ENCODE measurements at places on chromosomes 11 and 22. TPM values are rescaled to one million over a fixed set of nuclear protein-coding genes. Genes with fewer than 3 reads are reported as not detected.
A peak's percentile ranks its signal among the peaks of the same experiment; 100 is the strongest.

DNA sequence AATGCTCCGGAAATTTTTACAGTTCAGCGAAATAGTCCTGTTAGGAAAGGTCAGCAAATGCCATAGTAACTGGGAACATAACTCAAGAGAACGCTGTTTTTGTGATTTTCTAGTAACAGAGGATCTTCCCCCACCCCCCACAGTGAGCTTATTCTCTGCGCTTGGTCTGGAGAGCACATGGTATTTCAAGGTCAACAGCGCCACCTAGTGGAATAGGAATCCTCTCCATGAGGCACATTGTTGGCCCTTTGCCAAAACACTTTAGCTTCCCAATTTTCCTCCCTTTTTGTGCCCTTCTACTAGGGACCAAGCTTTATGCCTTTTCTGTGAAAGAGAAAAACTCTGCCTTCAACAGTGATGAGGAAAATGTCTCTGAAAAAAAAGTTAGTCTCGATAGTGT, 13.2 kb upstream of the OR4C12 start:
- peak; percentile 37 for DNase-seq

DNA sequence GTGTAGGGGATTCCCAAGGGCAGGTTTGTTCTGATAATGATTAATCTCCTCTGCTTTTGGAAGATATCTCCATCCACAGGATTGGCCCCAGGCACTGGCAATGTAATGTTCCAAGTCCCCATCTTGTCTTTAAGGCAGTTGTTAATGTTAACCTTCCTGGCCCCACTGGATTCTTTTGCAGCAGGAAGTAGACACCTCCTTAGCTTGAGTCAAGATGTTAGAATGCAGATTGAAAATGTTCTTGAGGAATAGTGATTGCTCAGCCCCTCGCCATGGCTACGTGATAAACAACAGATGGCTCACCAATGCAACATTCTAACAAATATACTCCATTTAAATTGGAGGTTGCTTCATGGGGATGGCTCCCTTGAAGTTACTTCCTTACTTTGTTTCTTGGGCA, 7.3 kb downstream of the HEPHL1 start:
- DNase-seq, result no peak

DNA sequence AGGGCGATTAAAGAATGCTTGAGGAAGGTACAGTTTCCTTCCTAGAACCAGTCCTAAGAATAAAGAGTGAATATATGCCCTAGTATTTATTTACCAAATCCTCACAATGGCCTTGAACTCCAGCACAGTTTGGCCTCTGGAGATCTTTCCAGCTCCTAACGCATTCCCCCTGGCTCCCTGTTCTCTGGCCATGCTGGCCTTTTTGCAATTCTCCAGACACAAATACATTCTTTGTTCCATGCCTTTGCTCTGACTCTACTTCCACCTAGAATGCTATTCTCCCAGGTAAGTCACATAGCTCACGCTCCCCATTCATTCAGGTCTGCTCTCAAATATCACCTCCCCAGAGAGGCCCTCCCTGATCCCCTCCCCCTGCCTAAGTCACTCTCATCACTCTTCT, 3.7 kb upstream of the DGKZ start:
- DNase-seq, result no peak

DNA sequence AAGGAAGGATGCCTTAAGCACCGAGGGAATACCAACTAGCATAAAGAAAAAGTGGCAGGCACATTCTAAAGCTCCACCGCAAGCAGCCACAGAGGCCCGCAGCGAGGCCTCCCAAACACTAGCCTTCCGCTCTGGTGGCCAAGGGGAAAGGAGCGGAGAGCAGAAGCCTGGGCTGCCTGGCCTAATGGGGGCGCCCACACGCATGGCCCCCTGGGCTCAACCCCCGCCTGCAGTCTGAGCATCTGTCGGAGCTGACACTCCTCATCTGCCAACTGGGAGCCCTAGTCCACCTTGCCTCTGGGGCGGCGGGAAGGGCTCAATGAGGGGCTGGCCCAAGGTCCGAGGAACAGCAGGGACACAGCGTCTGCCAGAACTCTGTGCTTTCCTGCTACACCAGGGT, 50.1 kb upstream of the WNT11 start:
- no peak for DNase-seq

- no peak for DNase-seq
Measured at GRCh38 chr11:86386746-86387145, 12.1 kb downstream of the CCDC81 start.

- no peak for DNase-seq
Measured at GRCh38 chr11:73411031-73411430, 34.8 kb downstream of the RELT start.

DNA sequence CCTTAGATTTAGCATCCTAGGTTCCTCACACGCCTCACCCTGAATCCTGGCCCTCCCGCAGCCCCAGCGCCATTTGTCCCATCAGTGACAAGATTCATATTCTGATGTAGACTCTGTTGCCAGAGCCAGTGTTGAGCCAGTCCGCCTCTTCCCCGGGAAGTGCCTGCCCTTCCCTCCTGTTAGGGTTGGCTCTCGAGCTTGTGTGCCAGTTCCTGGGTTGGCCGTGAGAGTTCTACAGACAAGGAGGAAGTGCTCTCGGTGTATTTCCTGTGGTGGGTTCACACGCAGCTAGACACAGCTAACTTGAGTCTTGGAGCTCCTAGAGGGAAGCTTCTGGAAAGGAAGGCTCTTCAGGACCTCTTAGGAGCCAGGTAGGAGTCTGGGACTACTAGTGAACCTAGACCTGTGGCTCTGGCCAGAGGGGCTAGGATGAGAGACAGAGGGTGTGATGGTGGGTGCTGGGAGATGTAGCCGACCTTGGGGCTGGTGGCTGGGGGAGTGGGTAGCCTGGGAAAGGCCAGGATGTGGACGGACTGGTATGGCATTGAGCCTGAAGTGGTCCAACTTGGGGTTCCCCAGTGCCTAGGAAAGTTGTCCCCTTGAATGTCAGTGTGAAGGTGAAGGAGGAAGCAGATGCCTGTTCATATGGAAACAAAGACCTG, at the start of gene IL18BP:
IL18BP (plus strand) TSS at position 261 of the 662 bp plus-strand sequence. CDS start 1,076 bp downstream, outside the sequence.
- DNase-seq, result peak; percentile 70

DNA sequence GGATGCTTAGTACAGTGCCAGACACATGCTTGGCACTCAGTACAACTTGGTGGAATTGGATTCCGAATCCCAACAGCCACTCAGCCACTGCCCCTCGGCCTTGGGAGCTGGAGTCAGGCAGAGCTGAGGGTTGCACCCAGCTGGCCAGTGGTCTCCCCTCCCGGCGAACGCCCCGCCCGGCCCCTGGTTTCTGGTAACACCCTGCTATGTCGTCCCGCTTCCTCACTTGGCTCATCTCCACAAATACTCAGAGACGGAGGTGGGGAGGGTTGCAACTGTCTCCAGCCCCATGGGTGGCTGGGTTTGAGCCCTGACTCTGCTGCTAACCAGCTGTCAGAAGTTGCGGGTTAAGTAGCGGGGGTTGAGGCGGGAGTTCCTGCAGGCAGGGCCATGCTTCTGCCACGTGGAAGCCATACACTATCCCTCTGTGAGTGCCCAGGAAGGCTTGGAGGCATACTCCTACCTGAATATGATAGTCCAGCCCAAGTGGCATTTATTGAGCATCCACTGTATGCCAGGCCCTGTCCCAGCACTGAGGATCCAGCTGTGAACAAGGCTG, 67.1 kb downstream of the GRIK4 start:
- DNase-seq, result no peak

DNA sequence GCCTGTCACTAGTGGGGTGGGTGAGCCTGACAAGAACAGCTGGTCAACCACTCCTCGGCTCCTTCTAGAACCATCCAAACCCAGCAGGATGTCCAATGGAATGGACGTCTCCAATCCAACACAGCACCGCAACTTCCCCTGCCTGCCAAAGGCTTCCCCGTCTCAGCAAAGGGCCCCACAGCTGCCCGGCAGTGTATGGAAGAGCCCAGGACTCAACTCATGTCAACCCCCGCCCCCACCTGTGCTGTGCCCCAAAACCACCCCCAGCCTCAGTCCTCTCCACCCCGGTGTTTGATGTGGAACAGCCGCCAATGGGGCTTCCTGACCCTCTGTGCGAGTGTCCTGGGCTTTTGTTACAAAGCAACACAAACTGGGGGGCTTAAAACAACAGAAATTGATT, 223.8 kb downstream of the CTTN start:
- DNase-seq, result no peak

DNA sequence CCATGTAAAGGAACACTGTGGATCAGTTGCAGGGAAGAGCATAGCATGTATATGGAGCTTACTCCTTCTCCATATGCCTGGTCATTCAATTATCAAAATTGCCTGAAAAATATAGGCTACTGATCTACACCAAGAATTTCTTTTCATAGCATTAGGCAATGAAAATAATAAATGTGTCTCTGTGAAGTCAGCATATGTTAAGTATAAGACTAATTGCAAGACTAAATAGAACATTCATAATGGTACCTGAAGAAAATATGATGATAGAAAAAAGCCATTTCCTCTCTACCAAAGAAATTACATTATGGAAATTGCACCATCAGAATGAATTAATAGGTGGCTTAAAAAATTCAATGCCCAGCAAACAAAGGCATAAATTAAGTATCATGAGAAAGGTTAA, 584.7 kb downstream of the NELL1 start:
- DNase-seq, result no peak

DNA sequence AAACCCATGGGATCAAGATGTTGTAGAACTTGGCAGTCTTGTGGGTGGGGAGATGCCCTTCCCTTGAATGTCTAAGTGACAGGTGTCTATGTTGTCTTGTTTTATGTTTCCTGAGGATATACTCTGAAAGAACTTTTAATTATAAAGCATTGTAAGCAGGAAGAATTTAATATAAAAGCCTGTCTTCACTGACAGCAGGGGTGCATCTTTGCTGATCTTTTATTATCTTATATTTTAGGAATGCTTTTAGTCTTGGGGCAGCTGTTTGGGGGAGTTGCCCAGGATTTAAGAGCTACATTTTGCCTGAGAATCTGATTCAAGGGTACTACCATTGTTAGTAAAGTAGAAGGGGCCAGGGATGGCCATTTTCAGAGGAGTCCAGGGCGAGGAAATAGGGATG, 43.4 kb downstream of the IRAG1 start:
- no peak for DNase-seq

DNA sequence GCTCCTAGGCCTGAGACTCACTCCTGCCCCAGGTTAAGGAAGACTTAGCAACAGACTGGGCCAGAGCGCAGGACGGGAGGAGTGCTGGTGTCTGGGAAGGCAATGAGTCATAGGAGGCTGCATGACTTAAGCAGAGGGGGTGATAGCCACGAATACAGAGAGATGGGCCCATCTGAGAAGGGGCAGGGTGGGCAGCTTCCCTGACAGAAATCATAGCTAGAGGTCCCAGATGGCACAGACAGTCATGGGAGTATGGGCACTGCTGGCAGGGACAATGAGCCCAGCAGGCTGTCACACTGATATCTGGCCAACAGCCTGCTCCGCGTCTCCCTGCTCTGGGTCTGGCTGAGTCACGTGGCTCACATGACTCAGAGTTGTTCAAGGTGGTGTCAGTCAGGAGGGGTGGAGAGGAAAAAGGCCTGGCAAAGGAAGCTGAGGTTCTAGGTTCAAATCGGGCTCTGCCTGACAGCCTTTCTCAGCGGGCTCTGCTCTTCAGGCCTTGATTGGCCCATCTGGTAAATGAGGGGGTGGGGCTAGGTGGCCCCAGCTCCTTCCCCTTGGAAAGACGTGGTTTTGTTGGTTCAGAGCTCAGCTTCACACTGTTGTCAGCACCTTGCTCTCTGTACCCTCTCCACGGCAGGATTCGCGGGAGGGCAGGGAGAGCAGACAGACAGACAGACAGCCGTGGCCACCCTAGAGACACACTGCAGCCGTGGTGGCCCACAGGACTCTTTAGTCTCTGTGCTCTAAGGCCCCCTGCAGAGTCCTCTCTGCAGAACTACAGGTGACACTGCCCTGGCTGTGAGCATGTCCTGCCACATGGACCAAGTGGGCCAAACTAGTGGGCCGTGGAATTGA, 47.8 kb downstream of the DBX1 start:
- no peak for DNase-seq

GRCh38 chr11:65899356-65900124, 648 bp downstream of the FOSL1 start:
- peak; percentile 70 for DNase-seq

Gene LDHAL6A
- not detected for total RNA-seq

Gene CCDC86
- 11.9 TPM for total RNA-seq

Gene OR51B5
- total RNA-seq, result not detected

Gene MYEOV
- not detected for total RNA-seq

Gene BRSK2
- 0.31 TPM for total RNA-seq

Gene CRYBA4
- not detected for total RNA-seq

Gene VPREB1
- not detected for total RNA-seq

Gene SRPRA
- total RNA-seq, result 242 TPM

Gene ZC3H12C
- total RNA-seq, result not detected

Gene QSER1
- 7.5 TPM for total RNA-seq

Gene PATZ1
- 61.3 TPM for total RNA-seq
